CD8-positive, alpha-beta T cell (primary cell): ENCODE measurements at places on chromosomes 11 and 22.

- no peak for DNase-seq
Observed at GRCh38 chr11:69105461-69106030, 50.2 kb upstream of the SMIM38 start.

- no peak for DNase-seq
Observed at GRCh38 chr11:33452836-33453624, 195.8 kb downstream of the HIPK3 start.

DNA sequence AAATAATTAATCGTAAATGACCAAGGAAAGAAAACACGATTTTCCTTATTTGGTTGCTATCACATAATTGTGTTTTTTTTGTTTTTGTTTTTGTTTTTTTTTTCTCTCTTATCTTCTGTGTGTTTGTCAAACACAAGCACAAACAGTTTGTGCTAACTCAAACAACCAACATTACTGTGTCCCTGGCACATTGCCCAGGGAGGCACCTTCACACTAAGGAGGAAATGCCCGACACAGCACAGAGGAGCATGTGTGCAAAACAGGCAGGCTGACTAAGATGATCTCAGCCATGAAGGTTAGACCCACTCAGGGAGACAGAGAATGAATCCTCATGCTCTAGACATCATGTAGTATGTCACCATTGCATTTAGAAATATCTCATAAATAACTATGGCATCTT, 130.1 kb downstream of the SOX6 start:
- DNase-seq: no peak

- peak; percentile 69 for DNase-seq
Observed at GRCh38 chr11:76799066-76799804, 16.1 kb downstream of the TSKU start.

DNA sequence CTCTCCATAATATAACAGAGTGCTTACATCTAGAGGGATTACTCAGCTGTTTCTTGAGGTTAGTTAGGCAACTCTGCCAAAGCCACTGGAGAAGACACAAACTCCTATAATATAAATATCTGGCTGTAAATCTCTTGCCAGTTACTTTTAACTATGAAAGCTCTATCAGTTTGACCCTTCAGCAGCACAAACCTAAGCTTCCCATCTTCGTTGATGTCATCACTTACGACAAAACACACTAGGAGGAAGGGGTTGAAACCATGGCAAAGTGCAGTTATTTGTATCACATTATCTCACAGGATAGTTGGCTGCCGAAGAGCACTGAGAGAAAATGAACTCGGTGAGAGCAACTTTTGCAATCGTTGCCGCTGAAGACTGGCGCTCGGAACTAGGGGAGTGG, 922.1 kb downstream of the OPCML start:
- DNase-seq: no peak

DNA sequence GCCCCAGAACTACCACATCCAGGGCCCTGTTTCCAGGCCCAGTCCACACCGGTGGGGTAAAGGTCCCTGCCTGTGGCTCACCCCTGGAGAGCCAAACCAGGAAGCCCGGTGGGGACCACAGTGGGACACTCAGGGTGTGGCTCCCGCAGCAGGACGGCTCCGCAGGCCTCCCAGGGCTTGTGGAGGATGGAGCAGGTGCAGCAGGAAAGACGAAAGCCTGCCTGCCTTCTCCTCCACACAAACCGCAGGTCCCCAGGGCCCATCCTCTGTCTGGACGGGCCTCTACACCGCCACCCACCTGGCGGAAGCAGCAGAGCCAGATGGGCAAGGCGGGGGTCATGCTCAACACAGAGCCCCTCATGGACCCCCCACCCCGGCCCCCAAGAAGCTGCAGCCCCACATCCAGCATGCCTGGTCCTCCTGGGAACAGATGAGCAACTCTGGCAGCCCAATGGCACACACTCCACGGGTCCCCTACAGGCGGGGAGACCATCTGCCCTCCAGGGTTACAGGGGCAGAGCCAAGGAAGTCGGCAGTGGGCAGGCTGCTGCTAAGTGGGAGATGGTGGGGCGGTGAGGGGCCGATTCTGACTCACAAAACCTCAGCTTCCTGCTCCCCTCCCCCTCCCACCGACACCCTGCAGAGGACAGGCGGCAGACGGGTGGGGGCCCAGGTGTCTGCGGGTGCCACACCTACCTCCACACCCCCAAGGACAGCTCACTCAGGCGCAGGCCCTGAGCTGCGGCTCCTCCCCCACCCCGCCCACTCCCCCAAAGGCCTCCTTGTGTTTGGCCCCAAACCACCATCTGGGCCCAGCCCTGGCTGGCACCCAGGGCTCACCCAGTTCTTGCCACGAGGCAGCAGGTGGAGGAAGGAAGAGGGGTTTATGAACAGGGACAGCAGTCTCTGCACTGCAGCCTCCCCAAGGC, 5.2 kb downstream of the SBF1 start:
- DNase-seq: peak; percentile 99

DNA sequence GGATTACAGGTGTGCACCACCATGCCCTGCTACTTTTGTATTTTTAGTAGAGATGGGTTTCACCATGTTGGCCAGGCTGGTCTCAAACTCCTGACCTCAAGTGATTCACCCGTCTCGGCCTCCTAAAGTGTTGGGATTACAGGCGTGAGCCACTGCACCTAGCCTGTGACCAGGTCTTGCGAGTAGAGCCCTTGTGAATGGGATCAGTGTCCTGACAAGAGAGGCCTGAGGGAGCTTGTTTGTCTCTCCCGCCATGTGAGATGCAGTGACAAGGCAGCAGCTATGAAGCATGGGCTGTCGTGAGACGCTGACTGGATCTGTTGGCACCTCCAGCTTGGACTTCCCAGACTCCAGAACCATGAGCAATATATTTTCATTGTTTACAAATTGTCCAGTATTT, 69.3 kb downstream of the LRRC32 start:
- no peak for DNase-seq
